ENCODE measurements at places on chromosomes 5 and 9.

- no peak for DNase-seq
Measured at GRCh38 chr5:84301535-84301934, 83.1 kb downstream of the EDIL3 start.

DNA sequence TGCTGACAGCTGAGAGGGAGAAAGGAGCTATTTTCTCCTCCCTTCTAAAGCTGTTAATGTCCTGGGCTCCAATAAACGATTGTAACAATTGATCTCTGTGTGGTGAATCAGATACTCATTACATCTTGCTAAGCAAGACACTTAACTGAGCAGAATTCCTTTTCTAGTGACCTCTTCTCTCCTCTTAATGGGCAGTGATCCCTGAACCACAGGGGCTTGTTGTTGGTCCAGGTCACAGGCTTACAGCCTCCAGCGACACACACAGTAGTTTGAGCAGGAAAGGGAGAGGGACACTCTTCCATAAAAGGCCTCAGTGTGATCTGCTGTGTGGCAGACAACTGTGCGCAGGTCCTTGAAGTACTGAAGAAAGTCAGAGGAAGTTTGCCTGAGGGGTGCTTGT is 58.5 kb upstream of the MYO10 start:
- no peak for DNase-seq

DNA sequence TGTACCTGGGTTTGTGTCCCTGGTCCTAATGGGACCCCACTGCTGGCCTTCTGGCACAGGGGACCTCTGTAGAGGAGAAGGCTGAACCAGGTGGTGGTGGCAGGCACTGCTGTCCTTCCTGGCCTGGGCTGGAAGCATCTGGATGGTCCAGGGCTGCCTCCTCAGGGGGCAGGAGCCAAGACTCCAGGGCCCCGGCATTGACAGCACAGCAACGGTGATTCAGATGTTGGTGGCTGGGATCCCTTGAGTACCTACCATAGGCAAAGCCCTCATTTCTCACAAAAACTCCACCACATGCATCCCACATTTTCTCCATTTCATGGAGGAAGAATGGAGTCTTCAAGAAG is 15.0 kb downstream of the FGD3 start:
- no peak for DNase-seq

DNA sequence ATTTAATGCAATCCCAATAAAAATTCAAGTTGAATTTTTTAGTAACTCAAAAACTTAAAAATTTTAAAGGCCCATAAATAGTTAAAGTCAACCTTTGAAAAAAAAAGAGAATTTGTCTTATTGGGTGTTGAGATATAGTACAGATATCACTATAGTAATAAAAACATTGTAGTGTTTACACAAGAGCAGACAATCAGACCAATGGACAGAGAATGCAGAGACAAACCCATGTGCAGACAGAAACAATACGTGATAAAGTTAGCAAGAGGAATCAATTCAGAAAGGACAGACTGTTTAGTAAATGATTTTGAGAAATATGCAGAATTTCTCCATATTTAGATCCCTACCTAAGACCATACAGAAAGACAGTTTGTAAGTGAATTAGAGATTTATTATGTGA is 33.9 kb downstream of the GOLGA1 start:
- no peak for DNase-seq

GRCh38 chr5:134273642-134274395 is 47.9 kb upstream of the PPP2CA start:
- DNase-seq = no peak

GRCh38 chr9:134531220-134531970 is 110.2 kb upstream of the COL5A1 start:
- no peak for DNase-seq

GRCh38 chr5:33557605-33558004 is 116.8 kb downstream of the TARS1 start:
- DNase-seq = peak; percentile 31

- DNase-seq = no peak
Measured at GRCh38 chr5:107979291-107979690, 308.6 kb upstream of the EFNA5 start.

DNA sequence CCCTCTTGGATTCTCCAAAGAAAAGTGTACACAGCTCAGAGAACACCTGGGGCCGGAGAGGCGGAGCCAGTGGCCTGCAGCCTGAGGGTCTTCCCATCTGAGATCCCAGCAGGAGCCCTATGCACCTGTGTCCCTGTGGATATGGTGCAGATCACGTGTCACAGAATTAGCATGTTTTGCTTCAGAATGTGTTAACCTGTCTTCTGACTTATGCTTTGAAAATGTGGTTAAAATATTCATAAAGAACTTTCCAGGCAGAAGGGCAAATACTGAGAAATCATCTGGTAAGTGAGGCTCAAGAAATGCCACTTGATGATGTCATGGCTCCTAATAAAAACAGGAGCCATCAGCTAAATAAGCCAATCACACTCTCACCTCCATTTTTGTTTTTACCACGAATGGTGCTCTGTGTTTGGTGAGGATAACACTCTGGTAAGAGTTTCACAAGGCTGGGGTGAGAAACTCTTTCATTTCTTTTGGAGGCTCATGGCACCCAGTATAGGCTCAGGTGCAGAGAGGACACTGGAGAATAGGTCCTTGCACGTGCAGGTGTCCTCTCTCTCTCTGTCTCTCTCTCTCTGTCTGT is 279.8 kb downstream of the FSTL4 start:
- DNase-seq = no peak

- DNase-seq = no peak
Measured at GRCh38 chr5:117551236-117551635, 976.6 kb upstream of the SEMA6A start.

DNA sequence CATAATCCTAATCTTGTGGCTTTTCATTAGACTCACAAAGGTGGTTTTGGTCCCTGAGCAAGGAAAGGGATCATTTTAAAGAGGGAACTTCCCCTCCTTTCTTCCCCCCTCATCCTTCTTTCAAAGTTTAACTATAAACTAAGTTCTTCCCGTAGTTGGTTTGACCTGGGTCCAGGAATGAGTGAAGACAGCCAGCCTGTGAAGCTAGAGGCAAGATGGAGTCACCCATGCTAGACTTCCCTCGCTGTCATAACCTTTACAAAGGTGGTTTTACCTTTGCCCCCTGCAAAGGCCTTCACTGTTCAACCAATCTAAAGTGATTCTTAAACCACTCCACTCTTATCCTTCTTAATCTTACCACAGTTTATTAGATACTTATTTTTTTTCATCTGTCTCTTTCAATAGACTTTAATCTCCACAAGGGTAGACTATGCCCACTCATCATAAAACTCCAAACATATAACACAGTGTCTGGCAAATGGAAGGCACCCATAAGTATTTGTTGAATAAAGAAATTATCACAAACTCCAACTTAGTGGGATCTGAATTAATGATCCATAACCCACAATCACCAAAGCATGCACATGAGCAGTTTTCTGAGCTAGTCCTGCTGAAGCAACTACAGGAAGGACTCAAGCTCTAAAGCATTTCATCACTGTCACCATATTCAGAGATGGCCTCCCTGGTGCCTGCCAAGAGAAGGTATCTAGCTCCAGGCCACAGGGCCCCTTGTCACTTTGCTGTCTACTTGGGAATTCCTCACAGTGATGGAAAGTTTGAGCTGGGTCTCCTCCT is 369.0 kb downstream of the SPOCK1 start:
- no peak for DNase-seq

DNA sequence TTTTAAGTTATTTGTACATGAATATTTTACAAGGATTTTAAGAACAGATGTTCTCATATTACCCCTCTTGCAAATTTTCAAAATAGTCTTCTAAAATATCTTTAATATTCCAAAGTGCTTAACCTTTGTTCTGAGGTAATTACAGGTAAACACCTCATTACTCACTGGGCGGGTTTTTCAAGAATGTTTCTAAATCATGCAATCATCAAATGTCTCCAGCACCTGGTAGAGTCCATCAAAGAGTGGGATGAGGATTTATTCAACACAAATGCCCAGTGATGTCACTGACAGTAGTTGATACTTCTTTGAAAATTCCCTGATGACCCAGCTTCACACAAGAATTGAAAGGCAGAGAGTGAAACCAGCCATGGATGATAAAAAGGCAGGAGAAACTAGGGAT is 114.4 kb downstream of the SEC61B start:
- DNase-seq = no peak

DNA sequence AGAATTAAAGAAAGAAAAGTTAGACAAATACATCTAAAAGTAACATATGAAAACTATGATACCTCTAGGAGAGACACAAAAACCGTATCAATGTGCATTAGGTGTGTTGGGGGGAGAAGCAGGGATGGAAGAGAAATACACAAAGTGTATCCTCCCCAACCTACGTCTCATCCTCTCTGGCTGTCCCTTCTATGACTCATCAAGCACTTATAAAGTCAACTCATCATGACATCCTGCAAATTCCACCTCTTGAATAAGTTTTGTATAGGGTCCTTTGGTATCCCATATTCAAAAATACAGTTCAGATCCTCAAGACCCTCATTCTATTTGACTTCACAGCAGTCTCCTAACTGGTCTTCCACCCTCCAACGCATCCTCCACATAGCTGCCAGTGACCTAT is 917.6 kb upstream of the DMAC1 start:
- no peak for DNase-seq

GRCh38 chr5:53262348-53262970 is 152.9 kb upstream of the MOCS2 start:
- DNase-seq = peak; percentile 12

GRCh38 chr5:10538789-10539686 is 24.8 kb upstream of the ANKRD33B start:
- peak; percentile 25 for DNase-seq

- no peak for DNase-seq
Measured at GRCh38 chr5:15571618-15572017, 71.6 kb downstream of the FBXL7 start.

DNA sequence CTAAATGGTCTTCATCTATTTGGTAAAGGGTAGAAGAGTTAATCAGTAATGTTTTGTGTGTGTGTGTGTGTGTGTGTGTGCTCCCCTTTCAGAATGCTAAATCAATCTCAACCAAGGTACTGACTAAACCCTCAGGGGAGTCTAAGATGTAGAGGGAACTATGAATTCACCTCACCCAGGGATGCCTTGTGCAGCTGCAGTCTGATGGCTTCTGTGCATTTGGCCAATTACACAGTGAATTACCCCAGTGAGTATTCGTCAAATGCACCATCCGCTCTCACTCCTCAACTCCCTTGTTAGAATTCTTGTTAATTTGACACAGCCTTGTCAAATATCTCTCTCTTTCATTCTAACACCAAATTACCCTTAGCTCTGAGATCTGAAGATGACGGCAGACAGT is 234.6 kb downstream of the GABRB2 start:
- no peak for DNase-seq

GRCh38 chr5:131466171-131466766 is 168.8 kb downstream of the RAPGEF6 start:
- no peak for DNase-seq

- no peak for DNase-seq
Measured at GRCh38 chr9:93037476-93037971, 21.0 kb upstream of the SUSD3 start.

DNA sequence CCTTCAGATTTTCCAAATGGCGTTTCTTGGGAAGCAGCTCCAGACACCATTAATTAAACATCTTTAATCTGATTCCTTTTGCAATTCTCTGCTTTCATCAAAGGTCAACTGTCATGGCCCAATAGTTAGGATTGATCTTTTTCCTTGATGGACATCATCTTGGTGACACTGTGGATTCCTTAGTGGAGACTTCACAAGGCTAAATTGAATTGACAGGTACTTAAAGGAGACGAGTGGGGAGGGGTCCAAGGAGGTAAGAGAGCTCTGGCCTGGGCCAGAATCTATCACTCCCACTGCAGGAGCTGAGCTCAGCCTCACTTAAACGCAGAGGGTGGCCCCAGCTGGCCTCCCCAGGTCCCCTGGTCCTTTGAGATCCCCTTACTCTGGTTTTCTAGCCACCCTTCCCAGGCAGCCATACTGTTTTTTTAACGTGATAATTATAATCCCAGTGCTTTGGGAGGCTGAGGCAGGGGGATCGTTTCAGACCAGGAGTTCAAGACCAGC is 9.9 kb upstream of the HMCN2 start:
- DNase-seq = no peak

- DNase-seq = no peak
Measured at GRCh38 chr9:126531591-126531990, 82.1 kb upstream of the LMX1B start.

DNA sequence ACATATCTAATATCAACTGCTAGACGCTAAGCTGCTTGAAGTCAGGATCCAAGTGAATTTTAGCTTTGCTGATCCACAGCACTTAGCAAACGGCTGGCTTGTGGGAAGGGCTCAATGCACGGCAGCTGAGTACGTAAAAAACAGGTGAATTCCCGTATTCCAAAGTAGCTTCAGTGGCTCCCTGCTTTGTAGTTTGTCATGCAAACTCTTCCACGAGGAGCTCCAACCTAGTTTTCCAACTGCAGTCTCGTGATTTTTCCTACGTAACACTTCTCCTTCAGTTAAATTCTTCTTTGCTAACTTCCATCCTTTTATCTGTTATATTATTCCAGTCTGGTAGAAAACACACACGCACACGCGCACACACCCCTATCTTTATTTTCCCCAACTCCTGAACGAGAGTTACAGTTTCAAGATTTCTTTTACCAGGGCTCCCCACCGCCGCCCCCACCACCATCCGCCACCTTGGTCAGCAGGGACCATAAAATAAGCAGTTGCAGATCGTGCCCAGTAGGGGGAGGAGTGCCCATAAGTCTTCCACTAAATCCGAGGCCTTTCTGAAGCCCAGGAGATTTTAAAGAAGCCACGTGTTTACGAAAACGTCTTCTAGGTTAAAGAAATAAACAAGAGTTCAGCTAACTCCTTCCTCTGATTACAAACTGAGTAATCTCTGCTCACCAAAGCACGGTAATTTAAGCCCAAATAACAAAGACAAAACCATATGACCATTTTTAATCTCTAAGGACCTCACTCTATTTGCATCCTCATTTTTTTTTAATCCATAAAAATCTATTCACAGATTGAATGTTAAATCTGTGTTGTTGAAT is 34.8 kb upstream of the TRIO start:
- DNase-seq = peak; percentile 81

DNA sequence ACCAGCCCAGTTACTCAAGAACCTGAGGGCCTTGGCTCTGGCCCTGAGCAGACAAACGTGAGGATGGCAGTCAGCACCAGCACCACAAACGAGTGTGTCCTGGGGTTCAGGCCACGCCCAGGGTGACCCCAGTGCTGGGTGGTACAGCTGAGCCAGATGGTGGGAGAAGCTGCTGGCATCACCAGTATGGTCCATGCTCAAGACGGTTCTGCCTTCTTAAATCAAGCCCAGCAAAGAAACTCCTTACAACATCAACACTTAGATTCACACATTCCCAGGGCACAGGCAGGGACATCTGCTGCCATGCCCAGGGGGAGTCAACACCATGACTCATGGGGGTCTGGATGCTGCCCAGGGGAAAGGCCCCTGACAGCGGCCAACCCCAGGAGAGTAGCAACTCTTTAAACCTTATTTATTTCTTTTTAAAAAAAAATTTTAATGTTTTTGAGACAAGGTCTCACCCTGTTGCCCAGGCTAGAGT is 31.3 kb downstream of the IPPK start:
- DNase-seq = no peak

DNA sequence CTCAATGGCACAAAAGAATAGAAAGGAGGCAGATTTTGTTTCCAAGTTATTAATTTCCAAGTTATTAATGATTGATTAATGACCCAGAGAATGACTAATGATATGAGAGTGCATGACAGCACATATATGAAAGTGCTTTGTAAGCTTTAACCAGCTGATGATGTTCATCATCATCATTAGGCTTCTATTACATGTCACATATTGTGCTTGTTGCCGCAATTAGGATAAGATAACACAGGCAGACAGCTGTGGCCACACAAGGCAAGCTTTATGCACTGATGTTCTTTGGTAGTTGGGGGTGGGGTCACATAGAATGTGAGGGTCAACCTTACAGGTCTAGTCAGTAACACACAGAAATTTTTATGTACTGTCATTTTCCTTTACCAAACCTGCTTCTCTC is 219.7 kb downstream of the TRPM3 start:
- DNase-seq = no peak

GRCh38 chr5:7419846-7420245 is 23.9 kb downstream of the ADCY2 start:
- DNase-seq = no peak
